ENCODE measurements at places on chromosomes 7 and 10.

DNA sequence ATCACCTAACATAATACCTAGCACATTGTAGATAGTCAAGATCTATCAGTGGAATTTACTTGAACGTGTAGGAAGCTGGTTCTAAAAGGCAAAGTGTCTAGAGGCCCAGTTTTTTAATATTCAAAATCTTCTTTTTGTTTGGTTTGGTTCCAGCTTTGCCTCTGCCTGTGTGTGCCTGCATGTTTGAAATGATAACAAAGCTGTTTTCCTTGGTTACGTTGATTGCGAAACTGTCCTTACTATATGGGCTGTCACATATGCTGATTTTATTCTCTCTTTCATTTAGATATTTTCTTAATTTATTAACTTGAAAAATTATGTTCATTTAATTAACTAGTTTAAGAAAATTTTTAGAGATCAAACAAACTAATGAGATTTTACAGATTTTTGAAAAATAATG is 237.3 kb downstream of the SEMA3A start:
- DNase-seq: no peak

DNA sequence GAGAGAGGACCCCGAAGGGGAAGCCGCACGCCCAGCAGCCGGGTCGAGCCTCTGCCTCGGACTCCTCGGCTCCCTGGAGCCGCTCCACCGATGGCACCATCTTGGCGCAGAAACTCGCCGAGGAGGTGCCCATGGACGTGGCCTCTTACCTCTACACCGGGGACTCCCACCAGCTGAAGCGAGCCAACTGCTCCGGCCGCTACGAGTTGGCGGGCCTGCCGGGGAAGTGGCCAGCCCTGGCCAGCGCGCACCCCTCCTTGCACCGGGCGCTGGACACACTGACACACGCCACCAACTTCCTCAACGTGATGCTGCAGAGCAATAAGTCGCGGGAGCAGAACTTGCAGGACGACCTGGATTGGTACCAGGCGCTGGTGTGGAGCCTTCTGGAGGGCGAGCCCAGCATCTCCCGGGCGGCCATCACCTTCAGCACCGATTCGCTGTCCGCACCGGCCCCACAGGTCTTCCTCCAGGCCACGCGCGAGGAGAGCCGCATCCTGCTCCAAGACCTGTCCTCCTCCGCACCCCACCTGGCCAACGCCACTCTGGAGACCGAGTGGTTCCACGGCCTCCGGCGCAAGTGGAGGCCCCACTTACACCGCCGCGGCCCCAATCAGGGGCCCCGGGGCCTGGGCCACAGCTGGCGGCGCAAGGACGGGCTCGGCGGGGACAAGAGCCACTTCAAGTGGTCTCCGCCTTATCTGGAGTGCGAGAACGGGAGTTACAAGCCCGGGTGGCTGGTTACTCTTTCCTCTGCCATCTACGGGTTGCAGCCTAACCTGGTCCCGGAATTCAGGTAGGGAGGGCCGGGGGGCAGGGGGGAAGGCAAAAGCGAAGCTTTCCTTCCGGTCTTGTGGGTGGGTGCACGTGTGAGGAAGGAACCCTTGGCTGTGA is 973 bp downstream of the GPR158 start:
- DNase-seq: no peak

GRCh38 chr10:61986382-61986781 is 84.9 kb downstream of the ARID5B start:
- no peak for DNase-seq

DNA sequence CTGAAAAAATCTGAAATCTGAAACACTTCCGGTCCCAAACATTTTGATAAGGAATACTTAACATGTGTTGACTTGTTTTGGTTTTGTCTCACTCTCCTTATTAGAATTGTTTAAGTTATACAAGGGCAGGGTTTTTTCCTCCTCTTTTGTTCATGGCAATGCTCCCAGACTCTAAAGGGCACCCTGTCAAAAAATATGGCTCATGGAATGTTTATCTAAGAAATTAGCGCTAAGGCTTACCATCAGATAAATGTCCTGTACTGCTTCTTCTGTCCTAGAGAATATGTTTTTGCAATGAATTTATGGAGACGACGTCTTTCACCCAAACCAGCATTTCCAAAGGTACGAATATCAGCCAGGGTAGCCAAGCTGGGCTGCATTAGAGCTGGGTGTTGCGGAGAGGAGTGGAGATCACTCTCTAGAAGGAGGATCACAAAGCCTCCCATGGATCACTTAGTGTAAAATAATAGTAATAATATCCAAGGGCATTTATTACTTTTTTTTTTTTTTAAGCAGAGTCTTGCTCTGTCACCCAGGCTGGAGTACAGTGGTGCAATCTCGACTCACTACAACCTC is 46.8 kb downstream of the ERLIN1 start:
- DNase-seq: no peak

- no peak for DNase-seq
These were observed 96.4 kb downstream of the PRKG1 start for GRCh38 chr10:51170518-51171245.

- DNase-seq: no peak
These were observed 29.9 kb downstream of the FANK1 start for GRCh38 chr10:125926247-125926646.

DNA sequence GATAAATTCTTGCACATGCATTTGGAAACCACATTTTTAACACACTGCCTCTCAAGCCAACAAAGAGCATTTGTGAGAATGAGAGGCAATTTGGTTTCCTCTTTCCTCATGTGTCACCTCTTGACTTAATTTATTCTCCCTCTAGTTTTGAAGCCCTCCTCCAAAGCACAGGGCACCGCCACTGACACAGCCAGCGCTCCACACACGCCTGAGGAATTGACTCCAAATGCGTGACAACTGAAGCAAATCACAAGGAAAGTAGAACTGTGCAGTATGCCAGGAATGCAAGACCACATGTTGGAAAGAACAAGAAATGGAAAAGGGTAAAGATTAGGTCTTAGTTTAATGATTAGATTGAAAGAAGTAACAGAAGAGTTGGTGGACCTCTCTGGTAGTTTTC is 173.3 kb downstream of the LSM5 start:
- DNase-seq: no peak

GRCh38 chr10:3043512-3044368 is 23.6 kb upstream of the PFKP start:
- peak; percentile 51 for DNase-seq

GRCh38 chr10:4543938-4544533 is 282.0 kb upstream of the AKR1E2 start:
- no peak for DNase-seq

DNA sequence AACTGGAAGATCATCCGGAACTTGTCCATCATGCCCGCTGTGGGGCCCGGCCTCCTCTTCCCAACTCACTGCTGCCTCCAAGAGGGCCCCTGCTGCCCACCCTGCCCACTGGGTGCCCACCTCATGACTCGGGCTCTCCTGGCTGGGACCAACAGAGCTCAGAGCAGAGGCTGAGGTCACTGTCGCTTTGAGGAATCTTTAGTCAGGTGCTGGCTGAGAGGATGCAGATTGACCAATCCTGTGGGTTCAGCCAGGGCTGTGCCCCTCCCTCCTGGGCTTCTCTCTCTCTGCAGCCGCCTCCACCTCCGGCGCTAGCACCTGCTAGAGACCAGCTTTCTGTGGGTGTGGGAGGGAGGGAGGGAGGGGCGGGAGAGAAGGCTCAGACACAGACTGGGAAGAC is at the start of gene CALHM1:
CALHM1 (minus strand) TSS at position 181 of the 400 bp plus-strand sequence; CDS start at position 32, 149 bp downstream.
- DNase-seq: no peak

GRCh38 chr10:36221101-36221500 is 579.0 kb upstream of the FZD8 start:
- DNase-seq: no peak

GRCh38 chr10:126373972-126374371 is 14.3 kb downstream of the ADAM12 start:
- no peak for DNase-seq
